ENCODE measurements at places on chromosomes 7 and 10. TPM values are rescaled to one million over a fixed set of nuclear protein-coding genes. Genes with fewer than 3 reads are reported as not detected.

The C10orf62 gene
- total RNA-seq = 0.56 TPM

The ASB10 gene
- not detected for total RNA-seq

GRCh38 chr10:34235164-34235832 lies 579.8 kb downstream of the PARD3 start:
- no peak for DNase-seq

GRCh38 chr10:69506834-69507713 lies 55.8 kb downstream of the TSPAN15 start:
- DNase-seq = no peak

Measured in liver (tissue), 10 donors.